ENCODE measurements at places on chromosomes 5 and 9. TPM values are rescaled to one million over a fixed set of nuclear protein-coding genes. Genes with fewer than 3 reads are reported as not detected.

The LPAR1 gene
- total RNA-seq: 37.8 TPM

The SLC36A2 gene
- total RNA-seq: 6.4 TPM

The FAM221B gene
- total RNA-seq: not detected

The SMIM32 gene
- total RNA-seq: 18.6 TPM

The TMEM252 gene
- 5.7 TPM for total RNA-seq

The ISL1 gene
- total RNA-seq: not detected

Measured in metanephros (tissue), 2 donors.